RKO (cell line): ENCODE measurements at places on chromosomes 13 and 19.

DNA sequence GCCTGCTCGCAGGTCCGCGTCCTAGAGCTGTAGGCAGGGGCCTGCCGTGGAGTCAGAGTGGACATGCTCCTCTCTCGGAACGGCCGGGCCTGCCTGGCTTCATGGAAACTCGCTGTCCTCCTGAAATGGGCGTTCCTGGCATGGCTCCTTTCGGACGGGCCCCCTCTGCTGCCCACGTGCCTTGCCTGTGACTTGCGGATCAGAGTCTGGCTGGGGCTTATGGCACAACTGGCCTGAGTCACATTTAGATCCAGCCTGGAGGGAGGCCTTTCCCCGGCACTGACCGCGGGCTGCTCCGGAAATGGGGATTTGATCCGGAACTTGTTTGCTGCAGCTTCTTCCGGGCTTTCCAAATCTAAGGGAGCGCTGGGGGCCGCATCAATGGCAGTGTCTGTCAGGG is 28.1 kb downstream of the THSD1 start:
- DNase-seq = no peak

GRCh38 chr19:48968813-48969218 is 3.7 kb downstream of the FTL start:
- no peak for DNase-seq

GRCh38 chr13:109867766-109868165 is 81.4 kb upstream of the IRS2 start:
- DNase-seq = no peak

GRCh38 chr19:10151521-10151920 is 31.8 kb upstream of the EIF3G start:
- no peak for DNase-seq

DNA sequence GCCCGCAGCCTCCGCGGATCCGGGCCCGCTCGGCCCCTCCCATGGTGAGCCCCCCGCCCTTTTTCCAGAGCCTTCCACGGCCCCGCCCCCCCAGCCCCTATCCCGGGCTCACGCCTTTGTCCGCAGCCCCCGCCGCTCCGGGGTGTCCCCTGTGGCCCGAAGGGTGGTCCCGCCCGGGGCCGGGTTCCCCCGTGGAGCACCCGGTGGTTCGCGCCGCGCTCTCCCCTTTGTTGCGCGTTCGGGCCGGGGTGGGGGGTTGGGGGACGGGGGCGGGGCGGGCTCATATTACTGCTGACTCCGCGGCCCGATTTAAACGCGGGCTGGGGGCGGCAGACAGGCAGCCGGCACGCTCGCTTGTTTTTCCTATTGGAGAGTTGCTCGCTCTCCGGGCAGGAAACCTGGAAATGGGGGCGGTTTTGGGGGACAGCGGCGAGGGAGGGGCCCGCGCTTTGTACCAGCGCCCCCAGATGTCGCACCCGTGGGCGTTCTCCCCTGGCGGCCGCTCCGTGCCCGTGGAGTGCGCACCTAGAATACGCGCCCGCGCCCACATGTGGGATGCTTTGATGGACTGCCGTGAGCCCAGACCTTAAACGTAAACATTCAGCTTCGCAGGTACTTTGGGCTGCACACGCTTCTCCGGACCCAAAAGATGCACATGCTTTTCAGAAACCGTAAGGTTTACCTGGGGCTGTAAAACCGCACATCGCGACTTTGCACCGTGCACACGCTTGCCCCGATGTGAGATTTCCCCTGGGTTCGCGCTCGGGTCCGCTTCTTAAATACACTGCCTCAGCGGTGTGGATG is 699 bp downstream of the PTOV1 start:
- peak; percentile 59 for DNase-seq

- DNase-seq = peak; percentile 40
These were observed 5.6 kb downstream of the UHRF1 start for GRCh38 chr19:4914736-4915501.

DNA sequence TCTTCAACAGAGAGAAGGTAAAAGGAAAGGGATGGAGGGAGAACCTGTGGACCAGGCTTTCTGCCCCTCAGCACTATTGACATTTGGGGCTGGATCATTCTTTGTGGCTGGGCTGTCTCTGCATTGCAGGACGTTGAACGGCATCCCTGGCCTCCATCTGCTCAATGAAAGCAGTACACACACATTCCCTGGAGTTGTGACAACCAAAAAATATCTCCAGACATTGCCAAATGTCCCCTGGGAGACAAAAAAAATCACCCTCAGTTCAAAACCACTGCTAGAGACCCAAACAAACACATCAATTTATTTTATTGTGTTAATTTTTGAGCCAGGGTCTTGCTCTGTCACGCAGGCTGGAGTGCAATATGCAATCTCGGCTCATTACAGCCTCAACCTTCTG is 43.3 kb downstream of the INSR start:
- no peak for DNase-seq

DNA sequence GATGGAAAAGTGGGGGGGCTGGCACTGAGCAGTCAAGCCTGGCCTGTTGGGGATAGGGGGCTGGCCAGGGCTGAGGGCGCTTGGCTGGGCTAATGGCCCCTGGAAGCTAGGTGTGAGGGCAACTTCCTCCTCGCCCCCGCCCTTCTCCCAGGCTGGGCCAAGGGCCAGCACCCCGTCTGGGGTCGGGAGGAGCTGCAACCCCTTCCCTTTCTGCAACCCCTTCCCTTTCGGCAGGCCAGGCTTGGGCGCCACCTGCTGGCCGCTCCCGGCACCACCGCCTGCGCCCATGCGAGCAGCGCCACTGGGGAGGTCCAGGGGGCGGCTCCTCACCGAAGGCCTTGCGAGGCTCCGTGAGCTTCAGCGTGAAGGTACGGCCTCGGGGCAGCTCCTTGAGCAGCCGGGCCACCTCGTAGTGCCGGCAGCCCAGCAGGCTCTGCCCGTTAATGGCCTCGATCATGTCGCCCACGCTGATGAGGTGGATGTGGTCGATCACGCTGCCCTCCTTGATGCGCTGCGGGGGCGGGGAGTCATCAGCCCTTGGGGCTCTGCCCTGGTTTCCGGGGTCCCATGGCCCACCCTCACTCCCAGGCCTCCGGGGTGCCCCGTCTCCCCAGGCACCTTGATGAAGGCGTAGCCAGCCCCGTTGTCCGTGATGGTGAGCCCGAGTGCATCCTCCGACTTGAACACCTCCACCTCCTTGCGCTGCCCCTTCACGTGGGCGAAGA is 5.0 kb upstream of the PTGER1 start:
- no peak for DNase-seq

DNA sequence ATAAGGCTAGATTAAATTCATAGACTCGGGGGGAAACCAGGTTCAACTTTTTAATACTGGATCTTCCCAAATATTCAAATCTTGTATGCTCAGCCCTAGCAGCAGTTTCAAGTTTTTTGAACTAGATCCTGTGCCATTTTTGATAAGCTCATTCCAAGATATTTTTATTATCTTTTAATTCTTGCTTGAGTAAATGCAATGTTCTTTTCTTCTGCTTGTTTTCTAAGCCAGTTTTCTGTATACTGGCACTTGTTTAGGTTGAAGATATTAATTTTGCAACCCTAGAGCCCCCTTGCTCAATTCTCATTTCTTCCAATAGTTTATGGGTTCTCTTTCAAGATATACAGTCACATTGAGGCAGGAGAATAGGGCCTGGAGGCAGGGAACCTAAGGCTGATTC is 13.1 kb upstream of the PNMA8C start:
- no peak for DNase-seq

GRCh38 chr13:105969761-105970160 is 565.7 kb downstream of the EFNB2 start:
- DNase-seq = no peak
